Thoracic aorta (tissue), 2 donors: ENCODE measurements at places on chromosomes 5 and 9. TPM values are rescaled to one million over a fixed set of nuclear protein-coding genes. Genes with fewer than 3 reads are reported as not detected.

GBA2 gene
- 115 TPM for total RNA-seq

CFAP77 gene
- not detected for total RNA-seq

DNA sequence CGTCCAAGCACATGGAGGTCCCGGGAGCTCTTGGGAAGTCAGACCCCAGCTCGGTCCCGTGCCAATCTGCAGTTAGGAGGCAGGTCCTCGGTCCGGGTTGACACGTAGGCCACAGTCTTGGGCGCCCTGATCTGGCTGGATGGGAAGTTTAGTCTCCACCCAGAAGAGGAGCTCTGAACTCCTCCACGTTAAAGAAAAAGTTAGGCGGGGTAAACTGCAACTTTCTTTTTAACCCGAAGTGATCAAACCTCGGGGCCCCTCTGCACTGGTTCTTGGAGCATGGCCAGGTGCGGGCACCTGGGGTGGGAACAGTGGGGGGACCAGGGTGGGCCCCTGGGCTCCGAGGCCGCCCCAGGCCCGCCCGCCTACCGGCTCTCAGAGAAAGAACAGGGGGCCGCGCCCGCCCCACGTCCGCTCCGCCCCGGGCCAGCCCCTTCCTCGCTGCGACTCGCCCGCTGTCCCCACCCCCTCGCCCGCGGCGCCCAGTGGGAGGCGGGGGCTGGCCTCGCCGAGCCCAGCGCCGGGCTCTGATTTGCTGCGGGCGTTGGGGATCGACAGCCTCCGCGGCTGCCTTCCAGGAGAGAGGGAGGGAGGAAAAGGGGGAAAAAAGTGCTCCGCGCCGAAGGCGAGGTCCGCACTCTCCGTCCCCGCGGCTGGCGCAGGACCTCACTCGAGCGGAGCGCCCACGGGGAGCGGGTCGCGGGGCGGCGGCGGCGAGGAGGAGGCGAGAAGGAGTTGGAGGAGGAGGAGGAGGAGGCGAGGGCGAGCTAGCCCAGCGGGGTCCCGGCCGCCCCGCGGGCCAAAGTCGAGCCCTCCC lies at the start of gene COL5A1:
TSS of gene COL5A1 (plus strand) at position 631 of the 817 bp plus-strand sequence. CDS start 385 bp downstream, outside the sequence.
- H3K4me3 ChIP-seq, result peak within 1 kb of the TSS; percentile 87
- H3K4me1 ChIP-seq, result peaks cover 19% of the 10 kb centered on the region
- H3K27me3 ChIP-seq, result no peaks in the 10 kb centered on the region
- peak; percentile 67 for DNase-seq
- no peaks in the 10 kb centered on the region for H3K36me3 ChIP-seq

DNA sequence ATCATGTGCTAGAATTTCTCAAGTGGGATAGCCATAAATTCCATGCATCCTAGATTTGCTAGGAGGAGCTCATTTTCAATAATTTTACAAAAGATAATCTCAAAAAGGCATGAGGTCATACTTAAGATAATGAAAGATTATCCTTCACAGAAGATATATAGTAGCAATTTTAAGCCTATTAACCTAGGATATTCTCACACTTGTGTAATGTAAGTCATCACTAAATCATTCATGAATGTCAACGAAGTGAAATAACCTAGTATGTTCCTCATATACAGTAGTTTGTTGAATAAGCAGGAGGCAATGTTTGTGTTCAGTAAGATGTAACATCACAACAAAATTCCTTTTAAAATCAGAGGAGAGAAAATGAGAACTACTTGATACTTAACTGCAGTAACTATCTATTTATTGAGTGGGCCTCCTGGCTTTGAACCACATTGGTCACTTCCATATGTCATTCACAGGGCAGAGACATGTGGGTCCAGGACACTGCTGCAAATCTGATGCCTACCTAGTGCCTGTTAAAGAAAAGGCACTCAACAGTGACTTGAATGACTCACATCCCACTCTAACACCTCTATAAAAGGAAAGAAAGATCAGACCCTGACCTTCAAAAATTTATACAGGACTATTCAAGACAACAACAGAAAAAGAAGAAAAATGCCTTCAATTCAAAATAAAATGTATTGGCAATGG lies 8.2 kb downstream of the LIFR start:
- peak overlapping the region; percentile 13 for H3K4me3 ChIP-seq
- no peaks in the 10 kb centered on the region for H3K27me3 ChIP-seq
- peaks cover 6% of the 10 kb centered on the region for H3K4me1 ChIP-seq
